ENCODE measurements at places on chromosomes 1 and 21.

DNA sequence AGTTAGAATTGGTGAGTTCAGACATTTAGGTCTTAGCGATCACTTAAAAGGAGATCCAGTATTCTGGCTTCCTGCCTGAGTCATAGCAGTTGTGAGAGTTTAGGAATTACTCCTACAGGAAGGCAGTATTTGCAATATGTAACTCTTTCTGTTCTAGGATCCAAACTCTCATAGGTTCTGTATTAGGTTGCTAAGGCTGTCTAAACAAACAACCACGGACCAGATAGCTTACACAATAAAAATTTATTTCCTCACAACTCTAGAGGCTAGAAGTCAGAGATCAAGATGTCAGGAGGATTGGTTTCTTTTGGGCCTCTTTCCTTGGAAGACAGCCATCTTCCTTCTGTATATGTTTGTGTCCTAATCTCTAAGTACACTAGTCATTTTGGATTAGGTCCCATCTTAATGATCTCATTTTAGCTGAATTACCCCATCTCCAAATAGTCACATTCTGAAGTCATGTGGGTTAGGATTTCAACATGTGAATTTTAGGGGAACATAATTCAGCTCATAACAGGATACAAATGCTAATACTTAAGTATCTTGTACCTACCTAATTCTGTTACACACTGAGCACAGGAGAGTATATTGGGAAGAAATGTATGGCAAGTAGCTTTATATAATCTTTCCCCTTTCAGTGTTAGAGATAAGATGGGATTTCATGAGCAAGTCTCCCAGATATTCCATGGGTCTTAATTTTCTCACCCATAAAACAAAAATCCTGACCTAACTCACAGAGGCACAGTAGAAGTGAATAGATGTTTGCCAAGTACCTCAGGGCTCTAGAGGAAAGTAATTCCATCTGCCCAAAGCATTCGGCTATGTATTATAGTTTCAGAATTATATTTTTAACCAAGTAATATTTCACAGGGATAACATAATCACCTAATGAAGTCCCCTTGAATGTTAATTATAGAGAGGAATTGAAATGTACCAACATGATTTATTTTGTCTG lies 144.4 kb downstream of the PTBP2 start:
- DNase-seq, result no peak

DNA sequence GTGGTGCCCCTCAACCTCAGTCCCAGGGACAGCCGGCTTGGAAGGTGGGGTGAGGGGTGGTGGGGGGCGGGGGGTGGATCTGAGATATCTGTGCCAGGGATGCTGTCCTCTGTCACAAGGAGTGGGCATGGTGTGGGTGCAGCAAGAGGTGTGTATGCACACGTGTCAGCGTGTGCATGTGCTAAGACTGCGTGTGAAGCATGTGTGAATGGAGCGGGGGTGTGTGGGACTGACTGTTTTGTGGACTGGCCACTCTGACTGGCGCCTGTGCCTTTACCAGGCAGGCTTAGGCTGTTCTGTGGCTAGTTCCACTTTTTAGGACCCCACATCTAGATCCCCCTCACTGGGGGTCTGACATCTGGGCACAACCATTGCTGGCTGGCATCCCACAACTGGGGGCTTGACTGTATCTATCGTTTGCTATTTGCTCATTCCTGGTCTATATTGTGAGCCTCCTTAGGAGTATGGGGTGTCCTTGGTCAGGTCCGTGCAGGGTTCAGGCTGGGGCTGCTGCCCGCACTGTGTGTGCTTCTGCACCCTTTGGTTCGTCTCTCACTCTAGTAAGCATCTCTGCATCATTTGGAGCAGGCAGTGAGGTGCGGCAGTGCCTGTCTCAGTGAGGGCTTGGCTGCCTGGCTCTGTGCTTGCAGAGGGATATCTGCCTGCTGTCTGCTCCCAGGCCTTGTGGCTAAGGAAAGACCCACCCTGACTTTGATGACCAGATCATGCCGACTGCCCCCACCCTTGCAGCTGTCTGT lies 1.9 kb downstream of the AMPD2 start:
- no peak for DNase-seq

GRCh38 chr1:157993147-157993917 lies at the start of gene KIRREL1:
Gene KIRREL1, plus strand, starts transcription at chr1:157993645. Its CDS starts 32 bp downstream, at chr1:157993677.
- no peak for DNase-seq

- no peak for DNase-seq
Measured at GRCh38 chr1:210541680-210542358, 213.1 kb downstream of the HHAT start.

DNA sequence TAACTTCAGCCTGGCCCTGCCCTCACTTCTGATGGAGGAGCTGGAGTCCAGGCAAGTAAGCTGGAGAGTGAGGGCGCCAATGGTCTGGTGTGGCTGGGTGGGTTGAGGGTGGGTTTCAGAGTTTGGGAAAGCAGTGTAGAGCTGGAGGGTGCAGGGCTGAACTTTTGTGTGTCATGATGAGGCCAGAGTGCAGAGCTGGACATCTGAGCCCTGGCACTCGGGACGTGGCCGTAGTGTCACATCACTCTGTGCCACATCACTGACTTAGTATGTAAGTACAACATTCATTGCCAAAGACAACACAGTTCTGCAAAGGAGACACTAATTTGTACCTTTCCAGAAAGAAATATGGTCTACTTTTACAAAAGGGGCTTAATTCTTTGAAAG lies 15.8 kb downstream of the SPATA46 start:
- no peak for DNase-seq

GRCh38 chr21:28639737-28640136 lies 352.9 kb downstream of the LTN1 start:
- no peak for DNase-seq

DNA sequence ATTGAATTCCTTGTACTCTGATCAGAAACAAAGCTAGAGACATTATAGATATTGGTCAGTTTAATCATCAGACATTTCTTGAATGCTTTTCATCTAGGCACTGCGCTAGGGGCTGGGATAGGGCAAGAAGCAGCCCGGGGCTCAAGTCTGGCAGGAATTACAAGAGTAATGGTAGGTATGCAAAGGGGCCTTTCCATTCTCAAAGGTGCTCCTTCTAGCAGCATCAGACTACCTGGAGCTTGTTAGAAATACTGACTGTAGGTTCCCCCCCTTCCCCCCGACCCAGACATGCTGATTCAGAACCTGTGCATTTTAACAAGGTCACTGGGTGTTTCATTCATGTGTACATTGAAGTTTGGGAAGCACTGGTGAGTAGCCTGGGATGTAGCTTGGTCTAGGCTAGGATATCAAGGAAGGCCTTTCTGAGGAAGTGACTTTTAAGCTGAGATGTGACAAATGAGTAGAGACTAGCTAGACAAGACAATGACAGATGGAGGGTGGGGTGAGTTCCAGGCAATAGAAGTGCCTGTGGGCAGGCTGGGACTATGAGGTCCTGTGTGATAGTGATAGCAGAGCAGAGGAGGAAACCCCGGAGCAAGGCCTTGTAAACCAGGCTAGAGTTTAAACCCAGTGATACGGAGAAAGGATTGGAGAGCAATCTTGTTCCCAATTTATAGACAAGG lies 26.3 kb downstream of the NFASC start:
- DNase-seq, result no peak

DNA sequence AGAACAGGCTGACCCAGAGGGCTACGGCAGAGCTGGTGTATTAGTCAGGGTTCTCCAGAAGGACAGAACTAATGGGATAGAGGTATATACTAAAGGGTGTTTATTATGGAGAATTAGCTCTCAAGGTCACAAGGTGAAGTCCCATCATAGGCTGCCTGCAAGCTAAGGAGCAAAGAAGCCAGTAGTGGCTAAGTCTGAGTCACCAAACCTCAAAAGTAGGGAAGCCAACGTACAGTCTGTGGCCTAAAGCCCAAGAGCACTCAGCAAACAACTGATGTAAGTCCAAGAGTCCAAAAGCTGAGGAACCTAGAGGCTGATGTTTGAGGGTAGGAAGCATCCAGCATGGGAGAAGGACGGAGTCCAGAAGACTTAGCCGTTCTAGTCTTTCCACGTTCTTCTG lies 179.2 kb downstream of the BACH1 start:
- no peak for DNase-seq

GRCh38 chr1:183461350-183461749 lies 10.9 kb upstream of the SMG7 start:
- DNase-seq, result no peak

DNA sequence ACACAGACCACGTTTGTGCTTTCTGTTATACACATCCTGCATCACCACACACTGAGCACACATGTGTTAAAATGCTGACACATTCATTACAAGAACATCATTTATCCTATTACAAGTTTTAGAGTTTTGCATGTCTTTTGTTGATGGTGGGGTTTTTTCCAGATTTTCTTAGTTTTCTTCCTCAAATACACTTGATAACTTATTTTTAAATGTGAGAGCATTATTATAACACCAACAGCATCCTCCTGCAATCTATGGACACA lies 67.3 kb downstream of the TGFBR3 start:
- DNase-seq, result no peak

DNA sequence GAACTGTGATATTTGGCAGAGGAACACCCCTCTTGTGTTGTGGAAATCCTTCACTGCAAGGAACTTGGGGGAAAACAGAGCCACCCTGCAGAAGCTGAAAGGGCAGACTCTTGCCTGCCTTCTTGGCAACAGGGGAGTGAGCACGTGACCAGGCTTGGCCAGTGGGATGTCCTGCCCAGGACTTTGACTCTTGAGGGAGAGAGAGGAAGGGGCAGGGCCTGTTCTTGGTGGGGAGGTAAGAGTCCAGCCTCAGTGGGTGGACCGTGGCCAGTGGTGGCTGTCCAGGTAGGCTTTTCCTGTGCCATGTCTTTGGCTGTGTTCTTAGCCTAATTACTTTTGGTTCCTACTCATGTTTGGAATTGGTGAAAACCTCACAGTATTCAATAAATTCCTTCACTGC lies 8.6 kb upstream of the AK2 start:
- DNase-seq, result no peak

- no peak for DNase-seq
Measured at GRCh38 chr21:40070871-40071270, 203.6 kb downstream of the PCP4 start.

GRCh38 chr1:226723657-226724532 lies 15.2 kb downstream of the ITPKB start:
- no peak for DNase-seq

DNA sequence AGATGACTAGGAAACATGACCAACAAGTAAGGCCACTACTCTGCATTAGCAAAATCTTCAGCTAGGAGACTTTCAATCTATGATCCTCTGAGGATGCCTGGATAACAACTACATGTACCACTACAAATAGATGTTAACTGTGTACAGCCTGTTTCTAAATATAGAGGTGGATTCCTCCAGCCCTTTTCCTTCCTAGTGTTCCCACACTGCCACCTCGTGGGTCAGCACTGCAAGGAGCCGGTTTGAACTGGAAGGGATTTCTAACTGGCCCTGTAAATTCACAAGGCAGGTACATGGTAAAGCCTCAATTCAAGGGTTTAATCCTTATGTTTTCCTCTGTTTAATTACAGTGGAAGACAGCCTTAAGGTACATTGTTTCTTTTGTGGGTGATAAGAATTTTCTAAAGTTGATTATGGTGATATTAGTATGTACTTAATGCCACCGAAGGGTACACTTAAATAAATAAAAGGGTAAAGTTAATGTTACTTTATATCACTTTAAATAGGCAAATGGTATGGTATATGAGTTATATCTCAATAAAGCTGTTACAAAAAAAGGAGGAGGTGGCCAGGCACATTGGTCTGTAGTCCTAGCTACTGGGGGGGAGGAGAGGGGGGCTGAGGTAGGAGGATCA lies 14.4 kb downstream of the SMYD3 start:
- peak; percentile 66 for DNase-seq

DNA sequence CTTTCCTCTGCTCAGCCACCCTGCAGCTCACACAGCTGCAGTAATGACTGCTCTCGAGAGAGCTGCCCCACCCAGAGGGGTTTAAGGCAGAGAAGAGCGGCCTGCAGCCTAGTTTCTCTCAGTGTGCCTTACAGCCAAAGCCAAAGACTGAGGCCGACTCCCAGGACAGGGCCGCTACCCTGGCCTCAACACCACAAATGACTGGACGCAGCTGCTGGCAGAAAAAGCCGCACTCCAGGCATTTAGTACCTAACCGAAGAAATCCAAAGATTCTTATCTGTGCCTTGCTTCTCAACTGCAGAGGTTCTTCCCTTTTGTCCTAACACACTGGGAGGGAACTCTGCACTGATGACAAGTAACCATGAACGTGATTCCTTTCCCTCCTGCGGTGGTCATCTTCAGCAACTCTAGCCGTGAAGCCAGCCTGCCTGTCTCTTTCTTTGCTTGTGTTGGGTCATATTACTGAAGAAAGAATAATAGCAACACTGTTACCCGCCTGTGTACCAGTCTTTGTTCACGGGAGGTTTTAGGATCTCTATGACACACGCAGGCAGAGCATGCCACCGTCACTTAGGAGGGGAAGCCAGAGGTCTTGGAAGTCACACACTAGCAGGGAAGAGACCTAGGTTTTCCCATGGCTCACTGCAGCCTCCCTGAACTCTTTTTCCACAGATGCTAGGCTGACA lies 202.7 kb downstream of the RHOU start:
- DNase-seq, result peak; percentile 59

- DNase-seq, result no peak
Measured at GRCh38 chr21:44005593-44005992, 6.5 kb upstream of the TRAPPC10 start.

DNA sequence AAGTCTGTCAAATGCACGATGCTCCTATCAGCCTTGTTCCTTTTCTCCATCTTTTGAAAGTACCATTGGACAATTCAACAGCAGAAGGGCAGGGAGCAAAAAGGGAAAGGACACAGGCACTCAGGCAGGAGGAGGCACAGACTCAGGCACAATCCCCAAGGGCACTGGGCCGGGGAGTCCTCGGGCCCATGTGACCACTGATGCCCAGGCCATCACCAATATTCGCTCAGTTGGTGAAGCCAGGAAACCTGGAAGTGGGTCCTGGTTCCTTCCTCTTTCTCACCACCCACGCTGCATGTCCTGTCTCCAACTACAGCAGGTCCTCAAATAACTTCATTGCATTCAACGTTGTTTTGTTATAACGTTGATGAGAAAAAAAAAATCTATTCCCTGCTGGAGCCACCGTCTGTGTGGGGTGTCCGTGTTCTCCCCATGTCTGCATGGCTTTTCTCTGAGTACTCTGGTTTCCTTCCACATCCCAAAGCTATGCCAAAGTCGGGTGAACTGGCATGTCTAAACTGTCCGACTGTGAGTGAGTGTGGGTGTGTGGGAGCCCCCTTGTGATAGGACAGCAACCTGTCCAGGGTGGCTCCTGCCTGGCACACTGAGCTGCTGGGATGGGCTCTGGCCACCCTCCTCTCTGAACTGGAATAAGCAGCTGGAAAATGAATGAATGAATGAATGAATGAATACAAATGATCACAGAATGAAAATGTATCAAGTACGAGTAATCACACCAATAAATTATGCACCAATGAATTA lies 12.5 kb downstream of the NID1 start:
- DNase-seq, result no peak

- no peak for DNase-seq
Measured at GRCh38 chr1:156841295-156841855, 17.5 kb downstream of the INSRR start.

GRCh38 chr1:177710696-177711620 lies 258.9 kb downstream of the SEC16B start:
- DNase-seq, result no peak

- DNase-seq, result peak; percentile 13
Measured at GRCh38 chr1:64042331-64043100, 160.9 kb upstream of the UBE2U start.

GRCh38 chr1:13662493-13662892 lies 37.5 kb upstream of the PRDM2 start:
- DNase-seq, result no peak

All from midbrain (tissue), 1 donor.